ENCODE measurements at places on chromosomes 5 and 9.

DNA sequence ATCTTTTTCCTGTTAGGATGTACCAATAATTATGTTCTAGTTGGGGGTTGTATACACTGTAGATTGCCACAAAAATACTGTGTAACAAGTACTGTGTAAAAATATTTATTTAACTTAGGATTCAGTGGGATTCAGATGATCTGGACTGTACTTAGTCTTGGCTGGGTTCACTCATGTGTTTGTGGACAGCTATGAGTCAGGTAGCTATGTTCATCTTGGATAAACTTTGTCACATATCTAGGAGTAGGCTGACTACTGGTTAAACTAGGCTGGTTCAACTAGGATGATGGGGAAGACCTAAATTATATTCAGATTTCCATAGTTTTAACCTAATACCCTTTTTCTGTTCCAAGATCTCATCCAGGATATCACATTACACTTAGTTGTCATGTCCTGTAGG lies 32.1 kb upstream of the TNFSF15 start:
- DNase-seq = no peak

- no peak for DNase-seq
Observed at GRCh38 chr9:77896938-77897667, 134.5 kb downstream of the GNAQ start.

DNA sequence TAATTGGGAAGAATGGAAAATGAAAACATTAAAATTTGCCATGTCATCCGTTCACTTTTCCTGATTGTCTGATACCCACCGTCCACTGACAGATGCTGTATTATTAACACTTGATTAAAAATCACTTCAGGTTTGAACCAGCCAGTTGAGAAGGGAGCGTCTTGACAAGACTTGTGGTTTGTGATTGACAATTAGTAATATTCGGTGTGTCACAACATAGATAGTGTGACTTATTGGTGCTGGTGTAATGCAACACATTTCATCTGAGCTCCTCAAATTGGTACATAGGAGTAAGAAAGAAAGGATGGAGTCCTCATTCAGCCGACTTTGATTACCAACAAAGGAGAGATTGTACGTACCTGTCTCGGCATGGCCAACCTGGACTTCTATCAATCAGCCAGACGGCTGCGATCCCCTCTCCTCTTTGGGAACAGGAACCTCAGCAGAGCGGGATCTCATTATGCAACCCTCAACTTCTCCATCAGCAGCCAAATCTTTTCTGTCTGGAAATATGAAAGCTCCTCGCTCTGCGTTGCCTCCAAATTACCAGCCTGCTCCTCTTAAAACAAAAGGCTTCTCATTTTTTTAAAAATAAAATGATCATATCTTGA lies 211.7 kb upstream of the MVB12B start:
- DNase-seq = no peak

- DNase-seq = no peak
Observed at GRCh38 chr9:35599763-35600604, 5.1 kb upstream of the TESK1 start.

GRCh38 chr9:89508951-89509615 lies 11.2 kb upstream of the SEMA4D start:
- no peak for DNase-seq

- no peak for DNase-seq
Observed at GRCh38 chr5:159274676-159275075, 11.6 kb downstream of the UBLCP1 start.

- DNase-seq = no peak
Observed at GRCh38 chr9:130448035-130448624, 3.4 kb downstream of the ASS1 start.

DNA sequence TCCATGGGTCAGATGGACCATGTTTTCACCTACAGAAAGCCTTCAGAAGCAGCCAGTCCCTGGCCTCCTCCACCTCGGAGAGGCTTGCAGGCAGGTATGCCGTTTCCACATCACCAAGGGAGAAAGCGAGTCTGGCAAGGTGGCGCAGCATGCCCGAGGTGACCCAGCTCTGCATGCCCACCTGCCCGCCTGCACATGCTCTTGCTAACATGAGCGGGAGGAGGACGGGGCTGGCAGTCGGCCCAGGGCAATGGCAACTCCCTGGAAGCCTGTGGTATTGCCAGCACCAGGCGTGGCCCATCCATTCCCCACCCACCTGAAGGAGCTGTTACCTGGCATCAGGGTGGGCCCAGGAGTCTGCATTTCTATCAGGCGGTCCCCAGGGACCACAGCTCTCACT lies 3.3 kb upstream of the NINJ1 start:
- DNase-seq = no peak

GRCh38 chr5:173452119-173452905 lies 124.1 kb upstream of the STC2 start:
- DNase-seq = no peak

DNA sequence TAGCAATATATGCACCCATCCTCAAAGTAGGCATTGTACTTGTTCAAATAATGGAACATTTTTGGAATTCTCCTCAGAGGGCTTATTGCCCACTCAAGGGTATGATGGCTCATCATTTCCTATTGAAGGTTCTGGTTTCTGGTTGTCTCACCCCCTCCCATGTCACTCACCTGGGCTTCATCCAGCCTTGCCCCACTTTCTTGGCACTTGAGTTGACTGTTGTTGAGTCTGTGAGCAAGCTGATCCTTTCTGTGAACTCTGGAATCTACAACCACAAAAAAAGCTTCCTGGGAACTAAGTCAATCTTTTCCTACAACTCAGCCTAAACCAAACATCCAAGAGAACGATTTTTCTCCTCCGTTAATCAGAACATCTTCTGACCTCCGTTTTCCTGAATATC lies 73.9 kb upstream of the ANKH start:
- DNase-seq = no peak

- no peak for DNase-seq
Observed at GRCh38 chr5:110257971-110258370, 468.5 kb downstream of the TMEM232 start.

DNA sequence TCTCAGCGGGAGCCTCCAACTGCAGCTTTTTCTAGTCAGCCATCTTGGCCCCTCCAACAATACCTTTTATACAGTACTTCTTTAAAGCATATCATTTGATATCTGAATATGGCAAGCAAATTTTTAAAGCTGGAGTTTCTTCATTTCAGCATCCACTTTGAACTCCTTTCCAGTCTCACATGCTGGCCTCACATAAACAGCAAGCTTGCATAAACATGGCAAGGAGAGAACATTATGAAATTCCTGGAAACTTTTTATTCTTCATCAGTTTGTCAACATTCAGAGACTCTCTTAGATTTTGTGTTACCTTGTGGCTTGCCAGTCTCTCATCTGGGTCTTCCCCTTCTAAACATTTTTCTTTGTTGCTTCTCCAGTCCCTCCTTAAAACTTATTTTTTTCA lies 745.3 kb downstream of the NR2F1-AS1 start:
- DNase-seq = no peak

DNA sequence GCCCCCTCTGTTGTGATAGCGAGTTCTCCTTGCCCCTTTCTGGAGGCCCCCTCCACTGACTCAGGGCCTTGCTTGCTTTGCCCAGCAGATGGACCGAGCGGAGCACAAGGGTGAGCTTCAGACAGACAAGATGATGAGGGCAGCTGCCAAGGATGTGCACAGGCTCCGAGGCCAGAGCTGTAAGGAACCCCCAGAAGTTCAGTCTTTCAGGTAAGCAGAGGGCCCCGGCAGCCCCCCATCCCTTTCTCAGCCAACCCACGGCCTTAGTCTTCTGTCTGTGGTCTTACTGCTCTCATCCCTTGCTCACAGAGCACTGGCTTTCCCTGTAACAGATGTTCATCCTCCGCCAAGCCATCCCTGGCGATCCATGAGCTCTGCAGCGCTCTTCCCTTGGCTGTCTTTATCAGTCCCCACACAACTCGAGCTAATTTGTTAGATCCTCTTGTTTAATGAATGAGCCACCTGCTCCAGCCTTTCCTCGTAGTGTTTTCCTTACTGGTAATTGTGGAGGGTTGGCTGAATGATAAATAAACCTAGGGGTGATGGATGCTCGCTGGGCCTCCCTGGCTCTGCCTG lies 18.4 kb upstream of the RARS1 start:
- DNase-seq = no peak

DNA sequence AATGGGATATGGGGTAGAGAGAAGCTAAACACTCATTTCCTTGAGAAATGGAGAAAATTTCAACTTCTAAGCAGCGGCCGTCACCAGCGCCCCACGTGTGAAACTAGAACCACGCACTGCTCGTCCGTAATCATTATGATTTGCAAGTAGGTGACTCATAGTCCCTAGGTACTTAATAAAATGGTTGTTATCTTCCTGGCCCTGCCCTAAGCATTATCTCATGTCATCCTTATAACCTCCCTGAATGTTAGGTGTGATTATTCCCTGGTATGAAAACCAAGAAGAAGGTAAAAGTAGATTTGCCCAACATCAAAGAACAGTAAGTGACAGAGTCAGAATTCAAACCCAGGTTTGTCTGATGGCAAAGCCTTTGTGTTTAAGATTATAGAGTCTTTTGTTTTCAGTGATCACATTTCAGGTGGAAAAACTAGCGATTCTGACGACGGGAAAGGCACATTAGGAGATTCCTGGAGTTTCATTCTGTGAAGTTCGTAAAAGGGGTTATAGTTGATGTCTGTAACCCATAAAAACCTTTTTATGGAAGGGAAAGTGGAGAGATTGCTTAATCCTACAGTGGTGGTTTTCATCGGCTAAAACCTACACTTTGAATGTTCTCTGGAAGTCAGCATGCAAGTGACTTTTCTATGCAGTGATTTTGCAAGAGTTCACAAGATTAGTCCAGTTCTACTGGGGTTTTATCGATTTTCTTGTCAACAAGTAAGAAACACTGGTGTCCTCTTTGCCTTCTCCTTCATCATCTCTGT lies 202.9 kb upstream of the WWC1 start:
- no peak for DNase-seq

GRCh38 chr5:175654807-175655206 lies 3.1 kb upstream of the HRH2 start:
- DNase-seq = peak; percentile 50

DNA sequence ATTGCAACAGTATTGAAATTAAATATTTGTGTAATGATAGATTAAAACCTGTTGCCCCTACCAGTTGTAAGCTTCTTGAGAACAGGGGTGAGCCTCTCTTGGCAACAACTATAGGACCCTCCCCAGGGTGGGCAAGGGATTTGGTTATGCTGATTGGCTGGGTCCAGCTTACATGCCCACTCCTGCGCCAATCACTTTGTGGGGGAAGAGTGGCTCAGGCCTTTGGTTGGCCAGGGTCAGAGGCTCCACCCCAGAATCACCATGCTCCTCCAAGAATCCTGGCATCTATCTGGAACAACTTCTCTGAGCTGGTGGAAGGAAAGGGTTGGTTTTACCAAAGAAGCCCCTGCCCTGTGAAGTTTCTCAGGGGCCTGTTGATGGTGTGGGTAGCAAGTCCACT lies 8.6 kb upstream of the PITX1 start:
- no peak for DNase-seq

Data from activated T-cell treated with anti-CD3 and anti-CD28 coated beads, Interleukin-2, amount 50 U/mL, for 48 hours (primary cell).